T-helper 17 cell (primary cell): ENCODE measurements at places on chromosomes 6 and 20. TPM values are rescaled to one million over a fixed set of nuclear protein-coding genes. Genes with fewer than 3 reads are reported as not detected.

GRCh38 chr6:157853902-157854502 is 31.0 kb downstream of the SNX9 start:
- H3K36me3 ChIP-seq, result no peaks in the 10 kb centered on the region
- no peak for DNase-seq
- H3K4me1 ChIP-seq, result peaks cover 21% of the 10 kb centered on the region
- H3K4me3 ChIP-seq, result no peak overlapping the region

- H3K36me3 ChIP-seq, result no peaks in the 10 kb centered on the region
- H3K27ac ChIP-seq, result peak overlapping the region; percentile 6
- H3K4me3 ChIP-seq, result peak overlapping the region; percentile 39
- no peak for DNase-seq
- H3K4me1 ChIP-seq, result peaks cover 14% of the 10 kb centered on the region
Measured at GRCh38 chr6:32604434-32604877, 14.8 kb upstream of the HLA-DRB1 start.

DNA sequence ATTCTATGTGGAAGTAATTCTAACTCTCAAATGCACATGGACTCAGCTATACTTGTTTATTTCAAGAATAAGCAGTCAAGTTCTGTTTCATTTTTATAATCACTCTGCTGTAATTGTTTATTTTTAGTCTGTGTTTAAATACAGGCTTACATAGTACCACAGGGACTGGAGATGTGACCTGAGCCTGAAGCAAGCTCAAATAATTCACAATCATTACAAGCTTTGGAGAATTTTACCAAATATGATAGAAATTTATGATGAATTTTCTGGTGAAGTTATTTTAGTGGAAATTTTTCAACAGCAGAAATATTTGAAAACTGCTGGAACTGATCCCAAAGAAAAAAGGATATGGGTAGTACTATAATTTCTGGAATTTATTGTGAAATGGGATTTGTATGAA is 41.6 kb upstream of the DSE start:
- H3K27ac ChIP-seq, result no peak overlapping the region
- no peaks in the 10 kb centered on the region for H3K27me3 ChIP-seq
- H3K36me3 ChIP-seq, result no peaks in the 10 kb centered on the region

UST gene
- 3.8 TPM for total RNA-seq

DNA sequence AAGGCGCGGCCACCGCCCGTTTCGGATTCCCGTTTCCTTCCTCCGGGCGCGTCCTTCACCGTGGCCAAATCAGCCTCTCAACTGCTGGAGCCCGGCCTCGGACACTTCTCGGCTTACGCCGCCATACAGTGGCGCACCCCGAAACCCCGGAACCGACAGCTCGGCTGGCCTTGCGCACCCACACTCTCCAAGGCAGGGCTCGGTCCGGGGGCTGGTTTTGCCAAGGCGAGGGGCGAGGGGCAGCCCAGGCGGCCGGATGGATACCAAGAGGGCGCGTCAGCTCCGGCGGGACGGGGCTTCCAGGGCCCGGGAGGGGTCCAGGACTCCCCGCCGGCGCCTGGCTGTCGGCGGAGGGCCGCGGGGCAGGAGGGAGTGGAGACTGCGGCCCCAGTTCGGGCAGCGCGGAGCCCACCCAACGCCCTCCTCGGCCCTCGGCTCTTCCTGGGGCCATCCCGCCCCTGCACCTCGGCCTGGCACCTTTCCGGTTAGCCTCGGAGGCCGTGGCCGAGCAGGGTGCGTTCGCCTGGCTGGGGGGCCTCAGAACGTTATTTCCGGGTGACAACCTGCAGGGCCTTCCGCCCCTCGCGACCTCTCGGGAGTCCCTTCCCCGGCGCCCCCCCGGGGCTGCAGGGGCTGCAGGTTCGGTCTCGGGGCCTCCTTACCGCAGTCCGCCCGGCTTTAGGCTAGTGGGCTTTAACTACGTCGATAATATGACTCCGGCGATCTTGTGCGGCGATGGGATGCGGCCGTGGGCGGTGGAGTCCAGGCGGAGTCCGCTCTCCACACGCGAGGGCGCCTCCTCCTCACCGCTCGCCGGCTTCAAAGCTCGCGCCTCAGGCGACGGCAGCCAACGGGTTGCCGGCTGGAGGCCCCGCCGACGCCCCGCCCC is 697 bp upstream of the CEP43 start:
- peak; percentile 15 for DNase-seq
- H3K27ac ChIP-seq, result peak overlapping the region; percentile 90
- no peaks in the 10 kb centered on the region for H3K27me3 ChIP-seq
- H3K4me1 ChIP-seq, result peaks cover 35% of the 10 kb centered on the region
